ENCODE measurements at places on chromosomes 13 and 19.
A peak's percentile ranks its signal among the peaks of the same experiment; 100 is the strongest.

- DNase-seq: no peak
These were observed 6.3 kb downstream of the SLC7A10 start for GRCh38 chr19:33219261-33219815.

- DNase-seq: no peak
These were observed 118.6 kb upstream of the ZNF536 start for GRCh38 chr19:30253581-30253996.

- no peak for DNase-seq
These were observed 36.6 kb downstream of the PCDH8 start for GRCh38 chr13:52811841-52812240.

GRCh38 chr19:5138606-5139582 is 170.0 kb downstream of the KDM4B start:
- DNase-seq: no peak

- DNase-seq: no peak
These were observed 31.2 kb downstream of the DLEU7 start for GRCh38 chr13:50812242-50812641.

GRCh38 chr13:98507282-98507797 is 69.6 kb downstream of the STK24 start:
- no peak for DNase-seq

DNA sequence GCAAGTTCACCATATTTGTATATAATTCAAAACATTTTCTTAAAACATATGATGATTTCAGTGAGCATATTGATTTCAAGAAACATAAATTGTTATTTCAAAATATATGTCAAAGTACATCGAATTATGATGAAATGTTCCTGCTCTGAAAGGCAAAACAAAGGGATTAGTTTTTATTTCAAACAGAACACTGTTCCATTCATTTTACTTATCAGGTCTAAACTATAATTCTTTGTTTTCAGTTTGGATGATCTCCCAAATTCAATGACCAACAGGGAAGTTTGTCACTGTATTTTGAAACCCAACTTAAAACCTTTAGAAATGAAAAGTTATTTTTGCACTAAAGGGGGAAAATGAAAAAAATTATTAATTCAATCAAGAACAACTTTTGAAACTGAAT is 610.2 kb downstream of the SLITRK1 start:
- DNase-seq: no peak

- no peak for DNase-seq
These were observed 4.2 kb upstream of the PDX1 start for GRCh38 chr13:27915301-27916207.

DNA sequence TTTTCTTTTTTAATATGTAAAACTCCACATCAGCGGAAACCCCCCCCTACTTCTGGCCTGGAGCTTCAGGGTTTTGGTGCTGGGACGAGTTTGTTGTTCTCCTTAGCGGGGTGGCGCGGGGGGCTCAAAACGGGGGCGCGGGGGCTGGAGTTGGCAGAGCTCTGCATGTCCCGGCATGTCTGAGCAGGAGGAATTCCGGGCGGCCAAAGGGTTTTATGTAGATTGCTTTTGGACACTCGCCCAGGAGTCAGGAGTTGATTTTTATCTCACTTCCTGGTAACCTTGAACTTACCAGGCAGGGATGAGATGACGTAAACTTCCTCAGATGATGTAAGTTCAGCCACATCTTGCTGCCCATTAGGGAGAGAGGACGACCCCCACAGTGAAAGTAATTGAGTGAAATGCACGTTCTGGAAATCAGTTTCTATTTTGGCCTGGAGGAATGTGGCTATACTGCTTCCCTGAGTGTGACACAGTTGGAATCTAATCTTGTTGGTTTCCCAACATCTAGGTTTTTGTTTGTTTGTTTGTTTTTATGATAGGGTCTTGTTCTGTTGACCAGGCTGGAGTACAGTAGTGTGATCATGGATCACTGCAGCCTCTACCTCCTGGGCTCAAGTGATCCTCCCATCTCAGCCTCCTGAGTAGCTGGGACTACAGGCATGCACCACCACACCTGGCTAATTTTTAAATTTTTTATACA is 21.0 kb upstream of the GDF15 start:
- DNase-seq: no peak

DNA sequence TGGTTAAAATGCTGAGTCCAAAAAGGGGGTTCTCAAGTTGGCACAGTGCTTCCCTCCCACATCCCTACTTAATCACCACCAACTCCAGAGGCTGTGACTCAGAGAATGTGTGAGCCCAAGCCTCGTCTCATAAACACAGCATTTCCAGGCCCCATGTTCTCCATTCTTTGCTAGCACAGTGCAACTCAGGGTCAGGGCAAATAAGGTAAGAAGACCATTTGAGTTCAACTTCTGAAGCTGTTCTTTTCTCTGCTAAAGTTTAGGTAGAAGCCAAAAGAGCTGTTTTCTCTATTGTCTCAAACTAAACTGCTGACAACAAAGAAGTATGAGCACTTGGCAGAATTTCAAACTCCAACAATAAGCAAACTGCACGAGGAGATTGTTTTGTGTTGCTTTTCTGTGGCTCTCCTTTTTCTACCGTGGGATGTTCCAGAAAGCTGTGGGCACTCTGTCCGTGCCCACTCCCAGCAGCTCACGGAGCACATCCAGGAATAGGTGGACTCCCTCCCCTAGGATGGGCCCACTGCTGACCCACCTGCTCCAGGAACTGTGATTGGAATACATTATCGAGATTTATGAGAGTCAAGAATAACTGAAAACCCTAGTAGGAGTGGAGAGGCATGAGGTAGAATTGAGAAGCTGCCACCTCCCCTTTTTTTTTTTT is 494.3 kb downstream of the COG6 start:
- no peak for DNase-seq

- no peak for DNase-seq
These were observed 4.1 kb upstream of the C1QTNF9B start for GRCh38 chr13:23901365-23901764.

DNA sequence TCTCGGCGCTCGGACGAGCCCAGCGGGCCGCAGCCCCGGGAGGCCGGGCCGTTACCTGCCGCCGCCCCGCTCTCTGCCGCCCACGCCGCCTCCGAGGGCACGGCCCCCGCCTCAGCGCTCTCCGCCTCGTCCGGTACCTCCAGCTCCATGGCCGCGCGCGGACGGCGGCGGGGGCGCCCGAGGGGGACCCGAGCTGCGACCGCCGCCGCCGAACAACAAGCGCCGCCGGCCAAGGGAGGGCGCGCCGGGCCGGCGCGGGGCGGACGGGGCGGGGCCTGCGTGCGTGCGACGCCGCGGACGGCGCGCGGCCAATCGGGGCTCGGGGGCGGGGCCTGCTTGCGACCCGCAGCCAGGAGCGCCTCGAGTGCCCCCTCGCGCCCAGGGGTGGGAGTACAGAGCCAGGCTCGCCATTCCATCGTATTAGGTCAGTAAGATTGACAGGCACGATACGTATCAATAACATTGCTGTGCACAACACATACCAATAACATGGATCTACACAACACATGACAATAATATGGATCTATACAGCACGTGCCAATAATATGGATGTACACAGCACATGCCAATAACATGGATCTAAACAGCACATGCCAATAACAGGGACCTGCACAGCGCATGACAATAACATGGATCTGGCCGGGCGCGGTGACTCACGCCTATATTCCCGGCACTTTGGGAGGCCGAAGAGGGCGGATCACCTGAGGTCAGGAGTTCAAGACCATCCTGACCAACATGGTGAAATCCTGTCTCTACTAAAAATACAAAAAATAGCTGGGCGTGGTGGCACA is at the start of gene PIP5K1C:
PIP5K1C (minus strand) TSS at position 227 of the 791 bp plus-strand sequence; CDS start at position 149, 78 bp downstream.
- DNase-seq: peak; percentile 91

DNA sequence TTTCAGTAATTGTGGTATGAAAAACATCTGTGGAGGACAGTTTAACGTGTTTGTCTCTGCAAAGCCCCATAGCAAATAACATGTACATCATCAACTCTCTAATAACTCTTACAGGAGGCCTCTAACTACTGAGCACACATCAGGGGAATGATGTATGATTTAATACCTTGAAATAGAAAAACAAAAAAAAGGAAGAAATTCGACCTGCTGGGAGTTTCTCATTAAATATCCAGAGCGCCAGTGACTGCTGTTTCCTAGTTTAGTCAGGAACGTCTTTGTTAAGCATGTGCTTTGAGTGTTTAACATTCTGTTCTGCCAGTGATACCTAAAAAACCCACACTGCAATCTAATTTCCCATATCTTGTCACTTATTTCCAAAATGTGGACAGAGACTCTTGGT is 235.4 kb downstream of the PCDH20 start:
- no peak for DNase-seq

GRCh38 chr13:38002606-38003005 is 133.0 kb upstream of the TRPC4 start:
- no peak for DNase-seq

GRCh38 chr13:41720839-41721561 is 239.9 kb downstream of the VWA8 start:
- DNase-seq: no peak

- DNase-seq: no peak
These were observed 3.4 kb downstream of the CCNE1 start for GRCh38 chr19:29815231-29815630.

- DNase-seq: no peak
These were observed 11.3 kb downstream of the ZFR2 start for GRCh38 chr19:3857449-3858003.

GRCh38 chr19:7751157-7751783 is 3.9 kb upstream of the CD209 start:
- no peak for DNase-seq

DNA sequence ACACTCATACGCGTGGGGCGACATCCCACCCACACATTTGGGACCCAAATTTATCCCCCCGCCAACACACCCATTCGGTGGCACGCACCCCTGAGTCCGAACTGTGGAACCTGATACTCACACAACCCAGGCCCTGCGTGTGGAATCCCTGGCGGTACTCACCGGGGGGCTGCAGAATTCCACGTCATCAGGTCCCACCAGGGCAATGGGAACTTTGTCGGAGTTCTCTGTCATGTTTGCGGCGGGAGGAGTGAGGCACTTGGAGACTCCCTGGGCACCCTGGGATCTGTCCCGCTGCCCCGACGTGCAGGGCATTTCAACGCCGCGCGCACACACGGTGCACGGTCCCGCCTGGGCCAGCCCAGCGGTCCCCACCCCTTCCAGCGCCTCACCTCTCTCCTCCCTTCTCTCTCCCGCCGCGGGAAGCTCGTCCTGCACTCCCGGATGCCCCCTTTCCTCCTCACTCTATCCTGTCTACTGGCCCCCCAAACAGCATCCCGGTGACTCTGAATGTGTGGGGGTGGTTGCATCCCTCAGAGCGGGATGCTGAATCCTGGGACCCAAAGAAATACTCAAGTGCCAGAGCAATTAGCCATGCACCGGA is at the start of gene CNMD:
CNMD (minus strand) TSS at position 353 of the 604 bp plus-strand sequence; CDS start at position 234, 119 bp downstream.
- no peak for DNase-seq

- DNase-seq: no peak
These were observed 11.8 kb upstream of the TLE5 start for GRCh38 chr19:3073931-3074595.

- DNase-seq: no peak
These were observed 316 bp upstream of the ZNF530 start for GRCh38 chr19:57599377-57599760.

DNA sequence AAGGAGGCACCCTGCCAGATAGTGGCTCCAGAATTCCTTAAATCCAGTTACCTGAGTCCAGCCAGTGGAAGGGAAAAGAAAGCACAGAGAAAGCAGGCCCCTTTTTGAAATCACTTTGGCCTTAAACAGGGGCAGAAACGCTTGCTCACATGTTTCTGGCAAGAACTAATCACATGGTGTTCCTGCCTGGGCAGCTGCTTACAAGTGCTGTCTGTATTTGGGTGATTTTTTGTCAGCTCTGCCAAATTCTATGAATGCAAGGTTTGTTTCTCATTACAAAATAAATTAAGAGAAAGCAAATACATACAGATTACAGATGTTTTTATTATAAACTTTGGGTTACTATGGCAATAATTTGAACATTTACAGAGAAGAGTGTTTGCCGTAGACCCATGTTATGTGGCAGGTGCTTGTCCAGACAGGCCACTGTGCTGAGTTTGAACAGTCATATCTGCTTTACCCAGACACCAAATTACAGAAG is 1237.8 kb downstream of the SLITRK5 start:
- no peak for DNase-seq

DNA sequence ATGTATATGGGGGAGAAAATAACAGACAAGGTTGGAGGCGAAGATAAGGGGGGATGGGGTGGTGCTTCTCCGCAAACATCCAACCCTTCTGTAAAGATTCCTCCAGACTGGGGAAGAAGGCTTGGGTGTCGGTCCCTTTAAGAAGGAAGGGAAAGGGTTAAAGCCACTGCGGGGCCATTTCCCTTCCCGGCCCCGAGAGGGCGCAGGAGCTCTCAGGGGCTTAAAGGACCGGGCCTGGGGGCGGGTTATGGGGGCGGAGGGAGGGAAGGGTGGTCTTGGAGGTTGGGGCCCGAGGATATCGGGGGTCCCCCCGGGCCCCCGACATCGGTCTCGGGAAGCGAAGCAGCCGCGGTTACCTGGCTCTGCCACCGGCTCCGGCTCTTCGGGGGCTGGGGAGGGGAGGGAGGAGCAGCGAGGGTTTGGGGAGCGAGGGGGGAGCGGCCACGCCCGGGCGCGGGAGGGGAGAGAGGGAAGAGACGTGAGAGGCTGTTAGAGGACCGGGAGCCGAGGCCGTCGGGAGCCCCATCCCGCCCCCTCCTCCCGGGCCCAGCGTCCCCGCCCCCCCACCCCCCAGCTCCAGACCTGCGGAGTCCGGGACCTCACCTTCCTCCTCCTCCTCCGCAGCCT is 2.8 kb downstream of the TNNT1 start:
- DNase-seq: no peak

All from neuronal stem cell (in vitro differentiated cells).